WTC11 (cell line): ENCODE measurements at places on chromosomes 5 and 9.

DNA sequence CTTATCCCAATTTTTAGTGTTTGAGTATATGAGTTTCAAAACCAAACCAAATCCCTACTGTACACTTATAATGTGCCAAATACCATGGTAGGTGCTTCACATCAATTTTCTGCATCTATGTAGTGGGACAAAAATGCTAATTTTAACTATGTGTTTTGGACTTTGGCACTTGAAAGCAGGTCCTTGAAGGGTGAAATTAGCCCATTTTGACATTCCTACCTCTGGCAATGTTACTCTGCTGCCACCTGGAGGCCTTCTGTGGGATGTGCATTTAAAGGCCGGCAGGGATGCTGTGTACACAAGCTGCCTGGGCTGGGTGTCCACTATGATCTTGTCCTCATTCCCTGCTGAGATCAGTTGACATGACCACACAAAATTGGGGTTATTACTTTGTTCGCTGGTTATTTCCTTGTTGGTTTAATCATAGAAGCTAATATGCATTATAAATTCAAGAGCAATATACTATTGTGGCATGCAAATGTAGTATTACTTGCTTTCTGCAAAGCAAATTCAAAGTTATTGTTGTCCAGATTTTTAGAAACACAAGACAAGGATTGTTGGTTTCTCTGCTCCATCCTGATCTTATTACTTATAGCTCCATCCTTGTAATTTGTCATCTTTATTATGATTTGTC, 166.8 kb downstream of the ARHGEF28 start:
- DNase-seq, result peak; percentile 83

DNA sequence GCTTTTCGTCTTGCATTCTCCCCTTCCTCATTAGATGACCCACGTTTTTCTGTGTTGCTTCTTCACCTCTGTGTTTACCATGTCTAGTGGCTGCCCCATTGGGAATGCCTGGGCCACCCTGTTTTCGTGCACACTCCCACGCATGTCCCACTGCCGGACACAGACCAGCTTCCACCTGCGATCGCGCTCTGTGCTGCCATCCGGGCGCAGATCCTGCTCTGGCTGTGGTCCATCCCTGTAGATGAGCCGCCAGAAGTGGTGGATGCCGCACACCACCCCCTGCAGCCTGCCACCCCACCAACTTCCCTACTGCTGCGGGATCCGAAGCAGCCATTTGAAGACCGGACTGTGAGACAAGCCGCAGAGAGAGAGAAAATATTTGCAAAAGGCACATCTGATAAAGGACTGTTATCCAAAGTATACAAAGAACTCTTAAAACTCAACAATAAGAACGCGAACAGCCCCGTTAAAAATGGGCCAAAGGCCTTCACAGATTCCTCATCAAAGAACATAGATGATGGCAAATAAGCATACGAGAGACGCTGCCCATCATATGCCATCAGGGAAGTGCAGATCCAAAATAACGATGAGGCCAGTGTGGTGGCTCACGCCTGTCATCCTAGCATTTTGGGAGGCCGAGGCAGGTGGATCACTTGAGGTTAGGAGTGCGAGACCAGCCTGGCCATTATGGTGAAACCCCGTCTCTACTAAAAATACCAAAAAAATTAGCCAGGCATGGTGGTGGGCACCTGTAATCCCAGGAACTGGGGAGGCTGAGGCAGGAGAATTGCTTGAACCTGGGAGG, 163.7 kb downstream of the COL23A1 start:
- no peak for DNase-seq

- DNase-seq, result peak; percentile 58
These were observed 530 bp downstream of the UCK1 start for GRCh38 chr9:131530546-131530919.

GRCh38 chr5:65651144-65651543, 26.3 kb downstream of the SHLD3 start:
- DNase-seq, result no peak

GRCh38 chr9:70117835-70118319, 74.2 kb downstream of the MAMDC2 start:
- no peak for DNase-seq

DNA sequence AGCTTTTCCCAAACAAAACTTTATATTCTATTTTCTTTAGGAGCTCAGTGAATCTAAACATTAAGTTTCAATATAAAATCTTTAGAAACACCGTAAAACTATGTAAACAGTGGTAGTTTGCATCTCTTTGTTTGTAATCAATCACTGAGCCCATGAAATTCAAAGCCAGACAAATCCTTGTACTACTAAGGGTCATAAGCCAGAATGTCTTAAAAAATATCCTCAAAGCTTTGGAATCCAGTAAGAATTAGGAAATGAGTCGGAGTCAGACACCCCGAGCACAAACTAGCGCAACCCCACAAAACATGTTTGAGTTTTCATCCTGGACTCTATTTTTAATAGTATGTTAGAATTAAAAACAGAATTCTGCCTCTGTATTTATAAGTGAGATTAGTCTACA, 153.8 kb downstream of the HSPA4 start:
- DNase-seq, result no peak

DNA sequence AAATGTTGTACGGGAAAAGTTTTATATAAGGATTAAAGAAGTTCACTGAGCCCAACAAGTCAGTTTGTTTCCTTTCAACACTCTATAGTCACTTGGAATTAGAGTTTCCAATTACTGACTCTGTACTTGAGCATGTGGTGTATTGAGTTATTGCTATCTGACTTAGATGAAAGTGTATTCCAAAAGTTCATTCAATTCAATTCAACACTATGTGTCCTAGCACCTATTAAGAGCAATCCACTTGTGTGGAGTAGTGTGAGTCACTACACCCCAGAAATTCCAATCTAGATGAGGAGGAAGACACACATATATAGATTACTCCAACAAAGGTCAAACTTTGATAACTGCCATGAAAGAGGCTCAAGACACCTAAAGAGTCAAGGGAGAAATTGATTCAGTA, 98.2 kb upstream of the SLCO6A1 start:
- DNase-seq, result no peak
